ENCODE measurements at places on chromosomes 4 and X.
A peak's percentile ranks its signal among the peaks of the same experiment; 100 is the strongest.

GRCh38 chr4:176529574-176529973 is 209.8 kb downstream of the SPCS3 start:
- DNase-seq: no peak

GRCh38 chrX:83535417-83536196 is 27.5 kb downstream of the POU3F4 start:
- no peak for DNase-seq

- DNase-seq: no peak
Observed at GRCh38 chr4:54741202-54741601, 83.4 kb downstream of the KIT start.

- peak; percentile 9 for DNase-seq
Observed at GRCh38 chrX:119067023-119067739, 5.6 kb upstream of the CT47C1 start.

- DNase-seq: no peak
Observed at GRCh38 chr4:53130896-53131561, 234.8 kb downstream of the SCFD2 start.

Measured in foreskin keratinocyte (primary cell).